ENCODE measurements at places on chromosomes 6 and 20.

- no peak for DNase-seq
These were observed 58.3 kb upstream of the HFE start for GRCh38 chr6:26028746-26029569.

GRCh38 chr20:44701858-44702256, 13.3 kb upstream of the CCN5 start:
- no peak for DNase-seq

DNA sequence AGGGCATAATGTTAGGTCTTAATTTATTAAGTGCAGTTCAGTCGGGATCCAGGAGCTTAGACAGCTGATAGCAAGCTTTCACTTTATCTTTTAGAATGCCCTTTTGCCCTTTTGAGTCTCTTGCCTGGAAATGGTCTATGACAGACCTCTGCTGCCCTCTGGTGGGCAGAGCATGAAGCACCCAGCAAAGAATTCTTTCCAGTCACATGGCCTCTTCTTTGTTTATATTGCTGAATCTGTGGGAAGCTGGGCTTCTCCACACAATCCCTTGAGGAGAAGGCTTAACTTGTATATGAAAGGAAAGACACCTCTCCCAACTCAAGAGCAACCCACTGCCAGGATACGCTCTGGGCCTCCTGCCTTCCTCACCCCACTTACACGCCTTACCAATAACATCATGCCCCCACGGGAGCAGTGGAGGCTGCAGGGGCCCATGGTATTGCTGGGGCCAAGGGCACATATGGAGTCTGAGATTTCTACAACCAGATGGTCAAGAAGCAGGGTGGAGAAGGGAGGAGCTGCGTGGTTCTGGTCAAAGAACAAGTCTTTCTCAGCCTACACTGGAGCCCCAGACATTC, 20.4 kb downstream of the WFDC3 start:
- peak; percentile 77 for DNase-seq

DNA sequence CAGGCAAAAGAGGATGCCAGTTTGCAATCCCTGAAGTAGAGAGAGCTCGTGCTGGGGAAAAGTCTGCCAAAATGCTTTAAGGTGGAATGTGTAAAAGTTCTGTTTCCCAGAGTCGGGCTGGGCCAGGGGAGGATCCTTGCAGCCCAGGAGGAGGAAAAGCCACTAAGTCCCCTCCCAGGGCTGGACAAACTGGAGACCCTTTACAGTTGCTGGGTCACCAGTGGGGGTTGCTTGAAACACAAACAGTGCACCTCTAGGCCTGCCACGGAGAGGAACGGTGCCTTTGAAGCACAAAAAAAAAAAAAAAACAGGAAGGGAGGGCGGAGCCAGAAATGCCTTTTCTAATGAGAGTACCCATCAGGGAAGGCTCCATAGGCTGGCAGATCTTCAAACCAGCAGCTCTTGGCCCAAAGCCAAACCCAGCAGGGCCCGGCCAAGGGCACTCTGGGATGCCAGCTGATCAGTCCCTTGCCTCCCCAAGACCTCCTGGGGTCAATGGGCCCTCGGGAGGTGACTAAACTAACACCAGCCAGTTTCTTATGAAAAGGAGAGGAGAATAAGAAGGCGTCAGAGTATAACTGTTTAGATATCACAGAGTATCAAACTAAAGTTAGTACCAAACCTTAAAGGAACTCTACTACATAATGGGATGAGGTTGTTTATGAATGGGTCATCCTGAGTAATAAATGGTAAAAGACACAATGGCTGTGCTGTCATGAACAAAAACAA, 23.7 kb downstream of the HLA-A start:
- peak; percentile 29 for DNase-seq

GRCh38 chr6:114389111-114389510, 46.3 kb upstream of the HS3ST5 start:
- no peak for DNase-seq

GRCh38 chr20:9628589-9628988, 114.2 kb downstream of the LAMP5 start:
- no peak for DNase-seq
